ENCODE measurements at places on chromosomes 13 and 19.

GRCh38 chr13:109919715-109920375 is 133.5 kb upstream of the IRS2 start:
- no peak for DNase-seq

DNA sequence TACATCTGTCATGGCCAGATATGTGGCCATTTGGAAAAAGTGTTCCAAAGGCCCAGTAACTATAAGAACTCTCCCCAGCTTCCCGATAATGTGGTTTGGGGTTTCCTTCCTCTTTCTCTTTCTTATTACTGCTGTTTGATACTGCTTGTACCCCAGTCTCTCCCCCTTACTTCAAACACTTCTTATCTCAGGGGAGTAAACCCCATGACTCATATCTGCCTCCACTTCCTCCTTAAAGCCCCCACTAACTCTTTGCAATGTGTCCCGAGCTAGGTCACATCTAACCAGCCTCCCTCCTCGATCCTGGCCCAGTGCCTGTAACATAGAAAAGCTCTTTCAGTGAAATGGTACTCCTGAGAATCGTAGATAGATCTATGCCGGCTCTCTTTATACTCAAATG is 82.4 kb upstream of the STARD13 start:
- DNase-seq, result no peak

GRCh38 chr13:100184095-100184494 is 95.2 kb downstream of the PCCA start:
- no peak for DNase-seq

GRCh38 chr19:13154911-13155471 is 4.8 kb downstream of the IER2 start:
- DNase-seq, result peak; percentile 67

DNA sequence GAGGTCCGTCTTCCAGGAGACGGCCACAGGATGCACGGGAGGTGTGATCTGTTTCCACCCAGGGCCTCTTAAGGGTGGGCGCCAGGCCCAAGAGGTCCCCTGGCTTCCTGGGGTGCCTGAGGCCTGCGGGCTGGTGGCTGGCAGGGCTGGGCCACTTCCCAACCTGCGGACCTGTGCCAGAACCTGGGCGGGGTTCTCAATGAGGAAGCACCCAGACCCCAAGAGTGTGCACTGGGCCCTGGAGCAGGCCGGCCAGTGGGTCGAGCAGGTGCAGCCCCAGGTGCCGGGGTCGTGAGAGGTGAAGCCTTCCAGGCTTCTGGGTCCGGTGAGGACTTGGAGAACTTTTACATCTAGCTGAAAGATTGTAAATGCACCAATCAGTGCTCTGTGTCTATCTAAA is 6.7 kb upstream of the MICU2 start:
- no peak for DNase-seq

DNA sequence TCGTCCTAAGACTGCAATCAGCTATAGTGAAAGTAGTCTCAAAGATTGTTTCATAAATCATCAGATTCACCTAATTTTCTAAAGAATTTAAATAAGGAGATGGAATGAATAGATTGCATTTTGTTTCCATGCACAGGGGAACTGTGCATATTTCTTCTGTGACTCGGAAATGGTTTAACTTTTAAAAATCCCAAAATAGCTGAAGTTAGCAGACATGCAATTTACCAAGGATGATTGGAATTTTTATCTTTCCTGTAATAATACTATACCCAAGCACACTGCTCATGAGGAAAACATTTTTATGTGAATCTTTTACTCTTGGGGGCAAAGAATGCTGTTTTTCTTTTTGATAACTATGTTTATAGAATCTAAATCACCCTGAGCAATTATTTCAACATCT is 15.0 kb upstream of the LMO7 start:
- DNase-seq, result no peak

DNA sequence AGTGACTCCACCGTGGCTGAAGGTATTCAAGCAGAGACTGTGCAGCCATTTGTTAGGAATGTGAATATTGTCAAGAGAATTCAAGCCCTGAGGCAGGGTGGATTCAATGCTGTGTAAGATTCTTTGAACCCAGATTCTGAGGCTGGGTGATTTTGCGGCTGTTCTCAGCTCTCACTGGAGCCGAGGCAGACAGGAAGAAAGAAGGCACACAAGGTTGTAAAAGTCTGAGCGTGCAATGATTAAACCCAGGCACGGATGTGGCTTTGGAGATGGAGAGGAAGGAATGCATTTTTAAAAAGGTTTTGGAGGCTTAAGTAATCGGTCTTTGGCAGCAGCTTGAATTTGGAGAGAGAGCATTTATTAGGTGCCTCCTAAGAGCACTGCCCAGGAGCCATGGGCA is 187.9 kb downstream of the KATNAL1 start:
- no peak for DNase-seq

- no peak for DNase-seq
These were observed 29.3 kb downstream of the WDFY2 start for GRCh38 chr13:51613535-51613934.

GRCh38 chr19:23402388-23402787 is 7.1 kb upstream of the ZNF91 start:
- DNase-seq, result no peak

DNA sequence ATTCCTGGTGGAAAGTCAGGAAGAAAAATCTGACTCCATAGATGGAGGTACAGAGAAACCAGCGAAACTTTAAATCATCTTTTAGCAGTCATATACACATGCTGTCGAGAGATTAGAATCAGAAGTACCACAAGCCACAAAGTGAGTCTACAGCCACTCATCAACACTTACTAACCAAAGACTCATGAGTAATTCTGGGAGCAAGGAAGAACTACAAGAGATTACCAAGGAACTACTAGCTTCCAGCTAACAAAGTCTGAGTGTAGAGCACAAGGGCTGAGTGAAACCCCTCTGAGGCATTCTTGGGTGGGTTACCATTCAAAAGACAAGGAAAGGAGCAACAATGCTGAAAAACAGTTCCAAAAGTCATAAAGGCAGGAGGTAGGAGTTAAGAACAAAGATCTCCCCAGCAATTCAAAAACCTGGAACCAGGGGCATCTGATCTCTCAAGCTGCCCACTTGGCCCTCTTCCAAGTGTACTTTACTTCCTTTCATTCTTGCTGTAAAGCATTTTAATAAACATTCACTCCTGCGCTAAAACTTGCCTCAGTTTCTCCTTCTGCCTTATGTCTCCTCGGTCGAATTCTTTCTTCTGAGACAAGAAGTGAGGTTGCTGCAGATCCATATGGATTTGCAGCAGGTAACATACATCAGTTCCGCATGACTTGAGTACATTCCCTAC is 13.0 kb downstream of the RBM26 start:
- no peak for DNase-seq

- no peak for DNase-seq
These were observed 9.2 kb upstream of the OVOL3 start for GRCh38 chr19:36101550-36102327.

GRCh38 chr19:30165228-30165813 is 206.9 kb upstream of the ZNF536 start:
- no peak for DNase-seq

DNA sequence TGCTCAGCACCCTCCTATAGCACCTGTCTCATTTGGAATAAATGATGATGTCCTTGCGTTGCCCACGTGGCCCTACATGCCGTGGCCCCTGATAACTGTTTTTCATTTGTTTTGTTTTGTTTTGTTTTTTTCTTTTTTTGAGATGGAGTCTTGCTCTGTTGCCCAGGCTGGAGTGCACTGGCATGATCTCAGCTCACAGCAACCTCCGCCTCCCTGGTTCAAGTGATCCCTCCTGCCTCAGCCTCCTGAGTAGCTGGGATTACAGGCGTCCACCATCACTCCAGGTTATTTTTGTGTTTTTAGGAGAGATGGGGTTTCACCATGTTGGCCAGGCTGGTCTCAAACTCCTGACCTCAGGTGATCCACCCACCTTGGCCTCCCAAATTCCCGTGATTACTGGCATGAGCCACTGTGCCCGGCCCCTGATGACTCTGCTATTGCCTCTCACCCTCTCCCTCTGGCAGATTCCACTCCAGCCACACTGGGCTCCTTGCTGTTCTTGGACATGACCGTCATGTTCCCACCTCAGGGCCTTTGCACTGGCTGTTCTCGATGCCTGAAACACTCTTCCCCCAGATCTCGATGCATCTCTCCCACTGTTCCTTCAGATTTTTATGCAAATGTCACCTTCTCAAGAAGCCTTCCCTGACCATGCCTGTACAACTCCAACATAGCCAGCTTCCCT is 7.4 kb downstream of the C5AR2 start:
- DNase-seq, result no peak

GRCh38 chr13:21736926-21737325 is 66.1 kb downstream of the FGF9 start:
- DNase-seq, result no peak

DNA sequence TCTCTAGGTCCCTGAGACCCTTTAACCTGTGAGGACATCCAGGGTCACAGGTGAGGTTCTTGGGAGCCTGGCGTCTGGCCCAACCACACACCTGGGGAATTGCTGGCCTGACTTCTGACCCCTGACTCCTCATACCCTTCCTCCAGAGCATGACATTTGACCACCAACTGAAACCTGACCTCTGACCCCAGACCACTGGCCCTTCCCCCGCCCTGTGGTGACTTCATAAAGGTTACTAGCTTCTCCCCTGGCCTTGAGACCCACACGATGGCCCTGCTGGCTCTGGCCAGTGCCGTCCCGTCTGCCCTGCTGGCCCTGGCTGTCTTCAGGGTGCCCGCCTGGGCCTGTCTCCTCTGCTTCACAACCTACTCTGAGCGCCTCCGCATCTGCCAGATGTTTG is at the start of gene SPACA6:
Gene SPACA6 (plus strand): TSS at position 71 of the 400 bp plus-strand sequence. CDS start 197 bp downstream, at position 268.
- no peak for DNase-seq

DNA sequence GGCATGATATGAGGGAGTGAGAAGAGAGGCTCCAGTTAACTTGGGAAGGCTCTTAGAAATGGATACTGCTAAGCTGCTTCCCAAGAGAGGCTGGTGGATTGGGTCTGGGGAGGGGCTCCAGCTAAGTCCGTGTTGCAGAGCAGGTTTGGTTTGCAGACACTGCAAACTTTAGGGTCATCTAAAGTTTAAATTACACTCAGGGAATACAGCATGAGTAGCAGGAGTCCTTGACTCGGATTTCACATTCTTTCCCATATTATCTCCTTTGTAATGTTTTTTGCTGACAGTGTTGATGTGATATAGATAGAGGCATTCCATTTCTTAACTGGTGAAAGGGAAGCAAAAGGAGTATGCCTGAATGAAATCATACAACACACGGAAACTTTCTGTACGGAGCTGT is 31.9 kb downstream of the SGCG start:
- DNase-seq, result no peak

GRCh38 chr13:29761815-29762214 is 88.6 kb downstream of the UBL3 start:
- no peak for DNase-seq

DNA sequence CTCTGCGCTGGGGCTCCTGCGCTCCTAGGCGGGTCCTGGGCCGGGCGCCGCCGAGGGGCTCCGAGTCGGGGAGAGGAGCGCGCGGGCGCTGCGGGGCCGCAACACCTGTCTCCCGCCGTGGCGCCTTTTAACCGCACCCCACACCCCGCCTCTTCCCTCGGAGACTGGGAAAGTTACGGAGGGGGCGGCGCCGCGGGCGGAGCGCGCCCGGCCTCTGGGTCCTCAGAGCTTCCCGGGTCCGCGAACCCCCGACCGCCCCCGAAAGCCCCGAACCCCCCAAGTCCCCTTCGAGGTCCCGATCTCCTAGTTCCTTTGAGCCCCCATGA is at the start of gene GJB2:
Gene GJB2 (minus strand): TSS at position 103 of the 326 bp plus-strand sequence. CDS start 3,357 bp downstream, outside the sequence.
- no peak for DNase-seq

- no peak for DNase-seq
These were observed 1.4 kb downstream of the FGF9 start for GRCh38 chr13:21672287-21672680.

DNA sequence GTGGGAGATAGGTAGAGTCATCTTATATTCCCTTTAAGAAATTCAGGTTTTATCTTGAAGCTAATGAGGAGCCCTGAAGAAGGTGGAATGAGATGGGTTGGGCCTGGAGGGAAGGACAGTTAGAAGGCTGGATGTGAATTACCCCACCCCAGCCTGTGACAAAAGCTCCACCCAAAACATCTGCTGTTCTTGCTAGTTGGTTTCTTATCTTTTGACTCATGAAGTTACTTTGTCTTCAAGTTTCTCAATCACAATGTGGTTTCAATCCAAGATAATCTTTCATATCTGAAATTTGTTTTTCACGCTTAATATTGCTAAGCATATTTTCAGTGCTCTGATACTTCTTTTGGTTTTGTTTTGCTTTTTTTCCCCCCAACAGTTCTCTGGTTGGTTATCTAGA is 38.3 kb upstream of the HMGB1 start:
- no peak for DNase-seq

DNA sequence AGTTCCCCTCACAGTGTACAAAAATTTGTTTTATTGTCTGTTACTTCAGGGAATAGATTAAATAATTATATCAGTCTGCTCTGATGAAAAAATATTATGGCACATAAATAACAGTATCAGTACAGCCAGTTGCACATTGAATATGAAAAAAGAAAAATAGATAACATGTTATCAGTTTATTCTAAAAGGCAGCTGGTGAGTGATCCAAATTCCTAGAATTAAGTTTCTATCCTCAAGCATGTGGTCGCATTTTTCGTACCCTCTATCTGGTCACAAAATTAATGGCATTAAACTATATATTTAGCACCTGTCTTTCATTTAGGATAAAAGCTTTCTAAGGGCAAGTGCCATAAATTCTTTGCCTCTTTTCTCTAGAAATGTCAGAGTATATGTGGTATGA is 944.8 kb upstream of the PCDH9 start:
- DNase-seq, result no peak

- no peak for DNase-seq
These were observed 47.9 kb downstream of the ZNF99 start for GRCh38 chr19:22735911-22736645.

DNA sequence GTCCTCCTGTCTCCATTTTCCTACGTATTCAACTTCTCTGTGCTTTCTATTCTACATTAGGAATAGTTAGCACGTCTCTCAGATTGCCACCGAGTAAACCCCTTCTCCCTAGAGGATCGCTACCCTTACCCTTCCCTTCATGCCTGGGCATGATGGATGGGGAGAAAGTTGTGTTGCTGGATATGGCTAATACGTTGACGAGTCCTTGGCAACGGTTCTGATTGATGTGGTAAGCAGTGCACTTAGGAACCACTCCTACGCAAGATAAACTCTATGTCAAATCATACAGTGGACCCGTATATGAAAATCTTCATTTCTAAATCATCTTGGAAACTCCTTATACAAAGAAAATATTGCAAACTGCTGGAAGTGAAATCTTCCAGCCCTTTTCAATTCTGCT is 224.5 kb downstream of the EFNB2 start:
- no peak for DNase-seq
